M059J (cell line): ENCODE measurements at places on chromosomes 2 and 18. TPM values are rescaled to one million over a fixed set of nuclear protein-coding genes. Genes with fewer than 3 reads are reported as not detected.
A peak's percentile ranks its signal among the peaks of the same experiment; 100 is the strongest.

The RAPGEF4 gene
- total RNA-seq, result 0.47 and 1.4 TPM in 2 replicates

The SEPTIN2 gene
- total RNA-seq, result 234 and 310 TPM in 2 replicates

The SLC9A4 gene
- total RNA-seq, result not detected in 2 replicates

The FAM124B gene
- total RNA-seq, result 0.12 TPM in 1 of 2 replicates, not detected in the other

The SNED1 gene
- total RNA-seq, result 1.3 and 2.2 TPM in 2 replicates

The LRRC30 gene
- not detected in 2 replicates for total RNA-seq

The TMEM200C gene
- total RNA-seq, result 0.17 and 0.54 TPM in 2 replicates

The UGT1A5 gene
- not detected in 2 replicates for total RNA-seq

The SLC4A3 gene
- total RNA-seq, result 1.2 and 2.6 TPM in 2 replicates

The DHRS9 gene
- total RNA-seq, result not detected in 2 replicates

DNA sequence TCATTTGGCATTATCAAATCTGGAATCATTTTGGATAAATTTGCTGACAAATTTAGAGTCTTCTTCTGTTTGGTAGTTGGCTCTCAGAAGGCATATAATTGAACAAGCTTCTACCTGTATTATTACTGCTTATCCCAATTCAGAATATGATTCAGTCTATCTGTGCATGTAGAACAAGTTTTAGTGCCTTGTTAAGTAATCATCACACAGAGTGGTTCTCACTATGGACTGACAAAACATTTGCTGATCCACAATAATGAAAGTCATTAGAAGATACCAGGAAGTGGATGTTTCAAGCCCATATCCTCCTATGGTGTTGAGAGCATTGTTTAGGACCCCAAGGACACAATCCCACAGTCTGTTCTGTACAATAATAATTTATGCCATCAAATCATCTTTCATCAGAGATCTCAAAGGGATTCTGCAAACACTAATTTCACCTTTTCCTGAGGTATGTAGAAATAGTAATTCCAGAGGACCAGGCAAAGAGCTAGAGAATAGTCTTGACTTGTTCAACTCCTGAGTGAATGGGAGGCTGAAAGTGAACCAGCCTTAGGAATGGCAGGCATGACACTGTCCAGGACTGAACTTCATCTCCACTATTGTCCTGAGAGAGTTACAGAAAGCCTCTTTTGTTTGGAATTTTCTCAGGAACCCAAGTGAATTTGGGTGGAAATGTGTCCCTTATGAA lies 29.6 kb upstream of the DSC1 start:
- no peak for DNase-seq

DNA sequence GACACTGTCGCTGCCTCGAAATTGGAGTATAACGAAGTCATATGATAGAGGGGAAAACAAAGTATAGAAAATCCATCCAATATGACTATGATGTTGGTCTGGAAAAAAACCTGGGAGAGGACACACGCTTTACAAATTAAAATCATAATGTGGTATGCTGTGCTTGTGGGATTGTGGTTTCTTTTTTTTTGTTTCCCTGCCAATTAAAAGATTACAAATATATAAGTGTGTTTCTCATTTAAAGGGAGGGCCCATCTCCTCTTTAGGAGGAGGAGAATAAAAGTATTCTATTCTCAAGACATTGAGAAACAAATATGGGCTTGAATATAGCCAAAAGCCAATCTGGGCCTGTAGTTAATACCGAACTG lies 86.6 kb downstream of the EPHA4 start:
- no peak for DNase-seq

DNA sequence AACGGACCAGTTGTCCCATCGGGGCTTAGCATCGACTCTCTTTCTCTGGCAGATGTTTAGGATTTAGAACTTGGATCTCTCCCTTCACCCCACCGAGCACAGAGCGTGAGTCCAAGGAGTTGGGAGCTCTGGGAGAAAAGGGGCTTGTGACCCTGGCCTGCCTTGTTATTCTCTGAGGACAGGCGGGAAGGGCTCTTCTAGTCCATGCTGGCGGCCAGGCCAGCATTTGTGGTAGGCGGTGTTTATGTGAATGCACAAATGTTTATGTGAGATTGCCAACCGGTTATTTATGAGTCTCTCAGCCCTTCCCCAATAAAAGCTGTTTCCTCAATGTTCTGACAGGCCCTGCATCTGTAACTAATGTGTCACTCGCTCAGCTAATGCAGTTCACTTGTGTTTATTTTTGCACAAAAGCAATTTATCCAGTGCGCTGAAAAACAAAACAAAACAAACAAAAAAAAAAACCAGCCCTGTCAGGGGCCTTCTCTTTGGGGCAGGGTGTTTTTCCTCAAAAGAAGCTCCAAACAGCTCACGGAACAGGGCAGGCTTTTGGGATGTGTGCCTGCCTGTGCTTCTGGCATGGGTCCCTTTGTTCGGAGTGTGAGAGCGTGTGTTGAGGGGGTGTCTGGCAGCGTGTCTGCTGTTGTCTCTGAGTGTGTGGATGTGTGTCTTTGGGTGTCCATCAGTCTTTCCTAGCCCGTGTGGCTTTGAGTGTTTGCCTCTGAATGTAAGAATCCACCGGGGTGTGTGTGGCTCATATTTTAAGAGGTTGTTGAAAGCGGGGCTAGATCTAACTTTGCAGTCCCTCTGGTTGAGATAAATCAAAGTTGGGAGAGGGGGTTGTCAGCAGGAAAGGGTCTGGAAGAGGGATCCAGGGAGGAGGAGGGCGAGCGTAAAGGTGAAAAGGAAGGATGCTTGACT lies 52.8 kb upstream of the HAAO start:
- DNase-seq, result peak; percentile 81

DNA sequence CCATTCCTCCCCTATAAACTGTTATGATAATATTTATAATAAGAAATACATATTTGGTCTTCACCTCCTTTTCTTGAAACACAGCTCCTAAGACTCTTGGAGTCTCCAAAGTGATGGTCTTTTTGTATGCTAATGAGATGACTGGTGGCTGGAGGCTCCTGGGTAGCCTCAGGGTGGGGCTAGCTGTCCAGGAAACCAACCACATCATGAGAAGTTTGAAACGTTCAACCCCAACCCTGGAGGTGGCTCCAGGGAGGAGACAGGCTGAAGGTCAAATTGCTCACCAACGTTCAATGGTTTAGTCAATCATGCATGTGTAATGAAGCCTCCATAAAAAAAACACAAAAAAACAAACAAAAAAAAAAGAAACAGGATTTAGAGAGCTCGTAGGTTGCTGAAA lies 298.7 kb upstream of the MGAT5 start:
- DNase-seq, result no peak

GRCh38 chr2:241873081-241873802 lies 3.7 kb downstream of the RTP5 start:
- DNase-seq, result no peak

DNA sequence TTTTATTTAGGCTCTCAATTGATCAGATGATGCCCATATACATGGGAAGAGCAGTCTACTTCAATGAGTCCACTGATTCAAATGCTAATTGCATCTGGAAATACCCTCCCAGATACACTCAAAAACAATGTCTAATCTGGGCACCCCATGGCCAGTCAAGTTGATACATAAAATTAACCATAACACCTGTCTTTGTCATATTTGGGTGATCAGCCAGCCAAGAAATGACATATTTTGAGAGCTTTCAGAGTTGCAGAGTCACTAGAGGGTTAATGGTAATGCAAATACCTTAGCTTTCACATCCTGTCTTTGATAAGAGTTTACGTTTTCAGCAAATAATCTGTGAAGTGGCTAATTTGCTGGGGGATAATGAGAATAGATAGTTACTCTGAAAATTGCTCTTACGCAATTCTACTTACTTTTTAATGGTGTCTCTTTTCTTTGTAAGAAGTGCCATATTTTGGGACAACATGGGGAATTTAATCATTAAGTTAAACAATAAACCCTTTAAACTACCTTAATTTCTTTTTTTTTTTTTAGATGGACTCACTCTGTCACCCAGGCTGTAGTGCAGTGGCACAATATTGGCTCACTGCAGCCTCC lies 49.1 kb downstream of the CCDC195 start:
- no peak for DNase-seq

DNA sequence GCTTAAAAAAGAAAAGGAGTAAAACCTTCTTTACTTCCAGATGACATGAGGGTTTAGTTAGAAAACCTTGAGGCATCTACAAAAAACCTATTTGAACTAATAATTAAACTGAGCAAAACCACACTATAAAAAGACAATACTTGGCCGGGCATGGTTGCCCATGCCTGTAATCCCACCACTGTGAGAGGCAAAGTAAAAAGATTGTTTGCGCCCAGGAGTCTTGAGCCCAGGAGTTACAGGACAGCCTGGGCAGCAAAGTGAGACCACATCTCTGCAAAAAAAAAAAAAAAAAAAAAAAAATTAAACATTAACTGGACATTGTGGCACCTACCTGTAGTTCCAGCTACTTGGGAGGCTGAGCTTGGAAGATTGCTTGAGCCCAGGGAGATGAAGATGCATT lies 502.8 kb upstream of the LRRTM4 start:
- no peak for DNase-seq

GRCh38 chr2:45353879-45354278 lies 257.2 kb downstream of the SRBD1 start:
- DNase-seq, result peak; percentile 93

DNA sequence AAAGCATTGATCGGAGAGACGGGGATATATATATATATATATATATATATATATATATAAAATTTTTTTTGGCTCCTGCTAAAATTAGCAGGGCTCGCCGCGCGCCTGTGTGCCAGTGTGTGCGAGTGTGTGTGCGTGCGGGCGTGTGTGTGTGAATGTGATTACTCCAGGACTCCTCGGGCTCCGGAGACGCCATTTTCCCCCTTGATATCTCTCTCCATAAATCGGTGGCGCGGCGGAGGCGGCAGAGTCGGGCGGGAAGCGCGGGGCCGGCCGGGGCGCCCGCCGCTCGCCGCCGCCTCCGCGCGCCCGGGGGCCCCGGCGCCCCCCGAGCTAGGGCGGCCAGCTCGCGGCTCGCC lies 795 bp upstream of the SETBP1 start:
- DNase-seq, result peak; percentile 65

DNA sequence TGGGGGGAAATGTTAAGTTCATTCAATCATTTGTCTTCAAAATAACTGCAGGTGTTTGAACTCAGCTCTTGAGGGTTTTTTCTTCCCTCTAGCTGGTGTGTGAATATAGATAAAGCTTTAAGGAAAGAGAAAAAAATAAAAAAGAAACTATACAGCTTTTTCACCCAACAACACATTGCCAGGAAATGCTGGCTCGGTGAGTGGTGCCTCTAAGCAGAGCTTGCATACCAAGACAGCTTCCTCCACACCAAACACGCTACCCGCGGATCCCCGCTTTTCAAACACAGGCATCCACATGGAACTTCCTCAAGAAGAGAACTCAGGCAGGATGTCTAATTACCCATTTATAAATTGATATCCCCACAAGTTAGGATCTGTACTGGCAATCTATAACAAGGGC lies 69.8 kb upstream of the TANK start:
- no peak for DNase-seq

DNA sequence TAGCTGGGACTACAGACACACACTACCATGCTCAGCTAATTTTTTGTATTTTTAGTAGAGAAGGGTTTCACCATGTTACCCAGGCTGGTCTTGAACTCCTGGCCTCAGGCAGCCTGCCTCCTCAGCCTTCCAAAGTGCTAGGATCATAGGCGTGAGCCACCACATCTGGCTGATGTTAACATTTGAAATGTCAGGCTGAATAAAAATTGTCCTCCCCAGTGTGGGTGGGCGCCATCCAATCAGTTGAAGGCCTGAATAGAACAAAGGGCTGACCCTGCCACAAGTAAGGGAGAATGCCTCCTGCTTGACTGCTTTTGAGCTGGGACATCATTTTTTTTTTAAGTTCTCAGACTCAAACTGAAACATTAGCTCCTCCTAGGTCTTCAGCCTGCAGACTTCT lies 21.0 kb upstream of the RHOB start:
- DNase-seq, result no peak

GRCh38 chr2:68762665-68763064 lies 28.1 kb downstream of the ARHGAP25 start:
- DNase-seq, result no peak

GRCh38 chr2:196486146-196486545 lies 153.4 kb upstream of the CCDC150 start:
- DNase-seq, result no peak

GRCh38 chr2:201126308-201127151 lies 10.6 kb downstream of the CFLAR start:
- DNase-seq, result peak; percentile 56

GRCh38 chr2:108958002-108958401 lies 31.0 kb downstream of the EDAR start:
- no peak for DNase-seq

GRCh38 chr18:23088310-23088709 lies 47.0 kb upstream of the CABLES1 start:
- DNase-seq, result no peak

GRCh38 chr2:46704041-46704440 lies 211.6 kb downstream of the MCFD2 start:
- DNase-seq, result no peak

GRCh38 chr18:29459972-29460371 lies 1283.0 kb upstream of the CDH2 start:
- no peak for DNase-seq

GRCh38 chr2:140975237-140975636 lies 1155.6 kb downstream of the LRP1B start:
- DNase-seq, result no peak

DNA sequence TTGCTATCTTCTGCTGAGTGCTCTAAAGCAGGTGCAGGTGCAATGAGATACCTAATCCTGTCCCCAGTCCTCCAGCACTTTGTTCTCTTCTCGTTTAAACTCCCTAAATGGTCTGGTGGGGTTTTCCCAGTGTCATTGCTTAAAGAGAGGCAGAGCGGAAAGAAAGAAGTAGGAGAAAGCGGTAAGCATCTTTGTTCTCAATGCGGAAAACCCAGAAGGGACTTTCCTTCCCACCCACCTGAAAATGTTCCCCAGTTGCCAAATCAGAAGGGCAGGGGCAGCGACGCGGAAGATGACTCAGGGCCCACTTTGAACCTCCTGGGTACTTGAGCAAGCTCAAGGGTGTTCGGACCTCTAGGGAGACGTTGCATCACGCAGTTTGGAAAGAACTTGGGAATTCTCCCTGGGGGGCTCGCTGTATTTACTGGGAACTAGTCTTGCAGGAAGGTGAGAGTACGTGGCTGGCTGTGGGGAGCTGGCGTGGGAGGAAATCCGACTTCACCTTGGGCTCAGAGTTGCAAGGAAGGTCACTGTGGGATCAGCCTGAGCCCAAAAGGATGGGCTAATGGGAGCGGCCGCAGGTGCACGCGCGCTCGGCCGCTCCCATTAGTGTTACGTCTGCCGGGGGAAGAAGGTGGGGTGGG lies 589 bp upstream of the SGPP2 start:
- no peak for DNase-seq
